ENCODE measurements at places on chromosomes 3 and 15.
A peak's percentile ranks its signal among the peaks of the same experiment; 100 is the strongest.

GRCh38 chr3:100020876-100021644 lies 93.2 kb downstream of the FILIP1L start:
- no peak for DNase-seq

DNA sequence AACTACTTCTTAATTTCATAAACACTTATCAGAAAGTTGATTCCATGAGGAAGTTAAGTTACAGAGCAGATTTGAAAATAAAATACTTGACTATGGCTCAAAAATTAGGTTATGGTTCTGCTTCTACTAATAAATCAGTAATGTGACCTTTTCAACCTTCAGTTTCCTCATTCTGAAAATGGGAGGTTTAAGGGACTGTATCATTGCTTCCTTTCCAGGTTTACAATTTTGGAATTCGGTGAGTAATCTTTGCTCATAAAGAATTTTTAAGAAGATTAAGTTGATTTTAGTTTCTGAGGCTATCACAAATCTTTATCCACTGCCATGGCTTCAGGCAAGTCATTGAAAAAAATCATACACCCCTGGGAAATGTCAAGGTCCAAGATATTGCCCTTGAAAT lies 1061.2 kb downstream of the DIPK2A start:
- DNase-seq = no peak

- DNase-seq = no peak
Measured at GRCh38 chr3:183984749-183985729, 32.6 kb downstream of the ABCC5 start.

- no peak for DNase-seq
Measured at GRCh38 chr15:42363487-42363886, 4.2 kb downstream of the CAPN3 start.

- DNase-seq = no peak
Measured at GRCh38 chr3:38519651-38520050, 23.5 kb downstream of the EXOG start.

DNA sequence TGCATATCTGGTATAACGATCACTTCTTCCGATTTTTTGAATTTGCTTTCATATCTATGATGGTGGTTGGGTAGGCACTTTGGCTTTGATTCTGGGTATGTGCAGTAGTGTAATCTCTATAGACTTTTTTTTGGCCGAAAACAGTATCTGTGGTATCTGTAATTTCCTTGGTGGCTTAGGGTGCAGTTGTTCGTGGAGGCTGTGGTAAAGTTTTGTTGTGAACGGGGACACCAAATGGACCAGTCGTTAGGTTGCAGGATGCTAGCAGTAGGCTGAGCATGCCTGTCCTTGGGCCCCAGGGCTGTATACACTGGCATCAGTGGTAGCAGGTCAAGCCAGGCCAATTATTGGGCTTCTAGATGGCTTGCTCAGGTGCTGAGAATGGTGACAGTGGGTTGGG lies 55.2 kb downstream of the CCDC66 start:
- DNase-seq = no peak

GRCh38 chr3:56251343-56251945 lies 216.8 kb downstream of the ERC2 start:
- DNase-seq = peak; percentile 16

DNA sequence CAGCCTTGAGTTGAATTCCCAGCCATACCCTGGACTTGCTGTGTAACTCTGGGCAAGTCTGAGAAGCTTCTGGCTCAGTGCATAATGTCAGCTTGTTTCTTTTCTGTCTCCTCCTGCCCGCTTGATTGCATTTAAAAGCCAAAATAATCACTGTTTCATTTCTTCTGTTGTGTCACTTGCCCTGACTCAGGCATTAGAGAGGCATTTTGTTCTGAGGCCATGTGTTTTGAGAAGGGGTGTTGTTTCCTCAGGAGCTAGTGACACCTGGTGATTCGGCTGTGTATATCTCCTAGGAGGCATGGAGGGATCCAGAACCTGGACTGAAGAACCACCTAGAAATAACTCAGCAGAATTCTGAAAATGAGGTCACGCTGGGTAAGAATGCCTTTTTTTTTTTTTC lies 16.0 kb downstream of the WDR73 start:
- no peak for DNase-seq

- DNase-seq = no peak
Measured at GRCh38 chr15:90607361-90607760, 77.6 kb downstream of the CRTC3 start.

DNA sequence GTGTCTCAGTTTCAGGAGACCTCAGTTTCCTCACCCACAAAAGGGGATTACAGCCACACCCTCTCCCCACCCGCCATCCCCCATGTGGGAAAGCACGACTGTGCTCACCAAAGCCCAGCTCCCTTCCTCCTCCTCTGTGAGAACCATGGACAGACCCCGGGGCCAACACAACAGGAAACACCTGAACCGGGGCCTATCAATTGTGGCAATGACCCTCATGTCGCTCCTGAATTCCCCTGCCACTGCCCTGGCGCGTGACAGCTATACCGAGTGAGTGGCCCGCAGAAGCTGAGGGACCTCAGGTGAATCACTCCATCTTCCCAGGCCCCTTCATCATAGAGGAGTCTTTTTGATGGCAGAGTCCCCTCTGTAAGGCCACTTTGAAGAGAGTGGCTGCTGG lies 28.6 kb downstream of the PLEKHO2 start:
- DNase-seq = no peak

GRCh38 chr3:50572801-50573371 lies 3.6 kb downstream of the HEMK1 start:
- no peak for DNase-seq

DNA sequence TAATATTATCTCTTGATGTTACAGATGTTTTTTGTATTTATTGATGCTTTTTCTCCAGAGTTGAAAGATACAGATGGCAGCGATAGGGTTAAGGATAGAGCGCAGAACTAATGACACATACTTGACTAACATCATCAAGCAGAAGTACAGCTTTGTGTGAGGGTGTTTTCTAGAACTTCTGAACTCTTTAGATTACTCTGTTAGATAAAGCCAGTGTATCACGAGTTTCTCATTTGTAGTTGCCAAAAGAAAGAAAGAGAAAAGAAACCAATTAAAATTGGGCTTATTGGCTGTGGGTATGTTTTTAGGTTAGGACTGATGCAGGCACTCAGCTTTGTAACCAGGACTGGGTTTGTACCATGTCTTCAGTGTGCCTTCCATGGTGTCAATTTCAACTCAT lies 6.6 kb upstream of the GPR171 start:
- no peak for DNase-seq

DNA sequence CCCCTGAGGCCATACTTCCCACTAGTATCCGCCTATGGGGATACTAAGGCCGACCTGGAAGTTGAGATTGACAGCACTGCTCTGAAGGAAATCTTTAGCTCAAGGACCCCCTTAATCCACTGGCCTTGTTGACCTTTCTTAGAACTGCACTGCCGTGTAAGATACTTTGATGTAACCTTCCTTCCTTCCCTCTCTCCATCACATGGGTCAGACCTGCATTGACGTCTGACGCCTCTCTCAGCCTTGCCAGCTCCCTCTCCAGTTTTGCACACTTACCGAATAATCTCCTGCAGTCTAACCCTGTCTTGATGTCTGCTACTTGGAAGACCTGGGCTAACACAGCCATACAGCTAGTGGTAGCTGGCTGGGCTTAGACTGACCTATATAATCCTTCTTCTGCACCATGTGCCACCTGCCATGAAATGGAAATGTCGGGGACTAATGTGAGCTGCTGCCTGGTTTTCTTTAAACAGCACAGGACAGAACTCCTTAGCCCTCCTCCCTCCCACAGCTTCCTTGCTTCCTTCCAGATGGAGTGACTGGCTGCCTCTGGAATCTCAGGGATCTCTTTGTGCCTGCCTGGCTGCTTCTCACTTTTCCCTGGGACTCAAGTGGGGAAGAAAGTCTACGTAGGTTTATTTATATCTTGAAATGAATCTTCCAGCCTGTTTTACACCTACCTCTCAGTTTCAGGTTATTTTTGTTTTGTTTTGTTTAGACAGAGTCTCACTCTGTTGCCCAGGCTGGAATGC lies 39.2 kb upstream of the HERC1 start:
- no peak for DNase-seq

DNA sequence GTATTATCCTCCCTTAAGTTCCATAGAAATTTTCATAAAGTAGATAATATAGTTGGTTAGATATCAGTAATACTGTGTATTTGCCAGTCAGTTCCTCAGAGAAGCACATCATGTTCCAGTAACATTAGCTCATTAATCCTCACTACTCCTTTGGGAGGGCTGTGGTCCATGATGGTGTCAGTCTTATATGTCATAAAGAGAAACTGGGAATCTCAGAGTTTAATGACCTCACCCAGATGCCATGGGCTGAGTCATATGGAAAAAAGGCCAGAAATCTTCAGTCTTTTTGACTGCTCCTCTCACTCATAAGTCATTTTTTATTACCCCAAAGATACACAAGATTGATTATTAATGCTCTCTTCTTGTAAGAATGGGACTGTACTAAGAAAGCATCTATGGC lies 188.6 kb downstream of the CHL1 start:
- no peak for DNase-seq

DNA sequence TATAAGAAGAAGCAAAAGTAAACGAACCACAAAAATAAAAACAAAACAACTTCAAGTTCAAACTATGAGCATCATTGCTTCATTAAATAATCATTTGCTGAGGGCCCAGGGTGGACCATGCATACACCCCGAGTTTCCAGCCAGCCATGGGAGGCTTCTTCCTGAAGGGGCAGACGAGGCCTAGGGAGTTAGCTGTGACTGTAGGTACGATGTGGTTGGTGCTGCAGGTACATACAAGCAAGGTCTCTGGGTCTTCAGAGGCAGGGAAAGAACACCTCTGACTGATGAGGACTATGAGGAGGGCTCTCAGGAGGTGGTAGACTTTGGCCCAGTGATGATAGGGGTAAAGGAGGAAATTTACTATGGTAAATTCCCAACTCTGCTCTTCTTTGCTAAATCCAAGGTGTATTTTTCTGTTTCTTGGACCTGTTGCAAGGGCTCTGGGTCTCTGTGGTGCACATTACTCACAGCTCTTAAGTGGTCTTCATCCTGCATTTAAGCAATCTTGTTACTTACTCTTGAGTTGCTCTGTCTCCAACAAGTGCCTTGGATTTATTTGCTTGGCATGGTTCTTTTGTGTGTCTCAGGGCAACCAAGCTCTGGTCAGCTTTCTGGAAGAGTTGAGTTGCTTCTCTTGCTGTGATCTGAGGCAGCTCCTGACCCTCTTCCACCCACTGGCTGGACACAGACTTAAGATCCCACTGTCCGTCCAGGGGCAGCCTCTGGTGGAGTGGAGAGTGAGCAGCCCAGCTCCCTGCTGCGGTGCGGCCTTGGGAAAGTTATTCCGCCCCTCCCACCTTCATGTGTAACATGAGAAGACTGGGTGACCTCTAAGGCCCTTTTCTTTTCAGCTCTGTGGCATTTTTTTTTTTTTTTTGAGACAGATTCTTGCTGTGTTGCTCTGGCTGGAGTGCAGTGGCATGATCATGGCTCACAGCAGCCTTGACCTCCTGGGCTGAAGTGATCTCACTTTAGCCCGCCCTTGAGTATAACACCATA lies 56.1 kb upstream of the KIF23 start:
- DNase-seq = no peak

GRCh38 chr3:100893590-100893989 lies 99.6 kb downstream of the ABI3BP start:
- DNase-seq = no peak

GRCh38 chr3:70519026-70519425 lies 206.6 kb upstream of the MDFIC2 start:
- DNase-seq = no peak

GRCh38 chr3:32121137-32121536 lies 14.7 kb downstream of the GPD1L start:
- no peak for DNase-seq

GRCh38 chr3:54353946-54354345 lies 231.6 kb downstream of the CACNA2D3 start:
- DNase-seq = no peak

DNA sequence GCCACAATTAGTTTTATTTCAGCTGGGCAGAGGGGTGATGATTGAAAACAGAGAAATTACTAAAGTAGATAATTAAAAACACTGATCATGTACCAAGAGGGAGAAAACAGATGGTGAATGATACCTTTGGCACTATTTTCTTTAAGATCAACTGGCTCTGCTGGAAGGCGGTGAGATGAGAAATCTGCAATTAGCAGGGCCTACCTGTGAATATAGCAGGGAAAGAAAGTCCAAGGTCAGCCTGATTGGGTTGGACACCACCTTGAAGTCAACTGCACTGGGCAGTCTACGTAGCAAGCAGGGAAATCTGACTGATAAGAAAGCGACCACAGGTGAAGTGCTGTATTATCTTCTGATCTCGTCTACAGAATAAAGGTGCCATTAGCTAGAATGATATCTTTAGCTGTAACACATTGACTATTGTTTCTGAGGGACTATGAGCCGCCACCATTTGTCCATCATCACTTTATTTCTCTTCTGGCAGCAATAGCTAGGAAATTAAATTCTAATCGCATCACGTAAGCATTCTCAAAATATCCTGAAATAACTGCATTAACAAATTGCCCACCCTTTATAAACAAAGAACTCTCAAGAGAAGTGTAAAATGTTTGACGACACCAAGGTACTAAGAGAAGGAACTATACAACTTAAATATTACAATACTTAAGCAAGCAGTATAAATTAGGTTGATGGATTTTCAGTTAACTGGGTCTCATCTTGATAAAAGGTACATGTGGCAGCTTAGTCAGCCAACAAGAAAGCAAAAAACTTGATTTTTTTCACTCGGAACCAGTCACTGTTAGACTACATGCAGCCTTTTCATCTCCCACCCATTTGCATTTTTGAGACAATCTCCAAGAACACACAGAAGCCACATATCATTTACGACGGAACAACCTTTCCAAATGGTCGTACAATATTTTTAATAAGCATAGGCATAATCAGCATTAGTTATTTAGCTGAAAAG lies 1.3 kb downstream of the NEDD4 start:
- DNase-seq = no peak

DNA sequence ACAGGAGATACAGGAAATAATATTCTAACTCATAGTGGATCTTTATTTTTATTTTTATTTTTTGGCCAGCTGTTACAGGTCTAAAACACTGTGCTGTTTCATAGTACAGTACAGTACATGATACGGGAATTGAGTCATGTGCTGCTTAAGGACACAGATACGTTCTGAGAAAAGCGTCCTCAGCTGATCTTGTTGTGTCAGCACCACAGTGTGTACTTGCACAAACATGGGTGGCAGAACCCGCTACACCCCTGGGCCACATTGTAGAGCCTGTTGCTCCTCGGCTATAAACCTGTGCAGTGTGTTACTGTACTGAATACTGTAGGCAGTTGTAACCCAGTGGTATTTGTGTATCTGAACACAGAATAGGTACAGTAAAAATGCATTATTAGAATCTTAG lies 183.4 kb downstream of the OR4M2 start:
- no peak for DNase-seq

DNA sequence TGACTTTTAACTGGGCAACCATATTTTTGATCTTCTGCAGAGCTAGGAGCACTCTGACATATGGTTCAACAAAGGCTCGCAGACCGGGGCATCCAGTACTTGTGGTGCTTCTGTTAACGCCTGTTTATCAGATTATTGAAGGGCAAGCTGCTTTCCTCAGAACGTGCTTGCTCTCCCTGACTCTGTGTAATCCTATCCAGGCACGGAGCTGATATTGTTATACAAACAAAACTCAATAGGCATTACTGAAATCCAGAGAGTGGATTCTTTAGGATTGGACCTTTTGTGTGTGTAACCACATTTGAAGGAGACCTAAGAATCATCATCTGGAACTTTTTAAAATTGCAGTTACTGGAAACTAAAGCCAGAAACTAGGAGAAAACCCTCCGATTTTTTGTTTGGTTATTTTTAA lies 246.5 kb downstream of the PTPRG start:
- DNase-seq = no peak

Measured in AG09309 (cell line).